ENCODE measurements at places on chromosomes 7 and 10.

- DNase-seq: no peak
These were observed 48.9 kb downstream of the ZNF277 start for GRCh38 chr7:112255388-112255720.

DNA sequence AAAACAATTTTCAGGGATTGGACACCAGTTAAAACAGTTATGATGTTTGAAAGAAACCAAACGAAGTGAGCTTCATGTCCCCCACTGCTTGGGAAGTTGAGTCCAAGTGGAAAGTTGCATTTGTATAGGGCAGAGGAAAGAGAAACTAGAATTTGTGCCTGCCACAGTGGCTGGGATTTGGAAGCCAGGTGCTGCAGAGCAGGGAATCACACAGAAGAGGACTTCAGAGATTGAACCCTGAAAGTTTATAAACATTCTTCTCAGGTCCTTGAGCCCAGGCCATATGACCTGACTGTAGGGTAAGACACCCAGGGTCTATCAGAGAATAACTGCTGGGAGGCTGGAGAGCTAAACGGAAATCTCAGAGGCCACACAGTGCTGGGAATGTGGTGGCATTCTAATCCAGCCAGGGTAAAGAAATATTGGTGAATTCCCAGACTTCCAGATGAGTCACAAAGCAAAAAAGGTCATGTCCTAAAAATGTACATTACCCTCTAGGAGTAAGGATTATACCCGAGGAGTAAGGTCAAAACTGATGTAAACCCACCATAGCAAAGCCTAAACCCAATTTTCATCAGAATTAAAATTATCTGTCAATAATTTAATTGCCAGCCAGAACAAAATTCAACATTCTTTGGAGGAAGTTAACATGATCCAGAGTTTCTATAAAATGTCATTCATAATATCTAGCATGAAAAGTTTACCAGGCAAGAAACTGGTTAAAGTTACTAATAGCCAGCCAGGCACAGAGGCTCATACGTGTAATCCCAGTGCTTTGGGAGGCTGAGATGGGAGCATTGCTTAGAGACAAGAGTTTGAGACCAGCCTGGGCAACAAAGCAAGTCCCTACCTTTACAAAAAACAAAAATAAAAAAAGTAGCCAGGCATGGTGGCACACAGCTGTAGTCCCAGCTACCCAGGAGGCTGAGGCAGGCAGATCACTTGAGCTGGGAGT, 31.2 kb downstream of the TOMM7 start:
- DNase-seq: no peak

- DNase-seq: no peak
These were observed 28.5 kb downstream of the MKLN1 start for GRCh38 chr7:131355917-131356777.

- DNase-seq: no peak
These were observed 96.6 kb upstream of the PARD3 start for GRCh38 chr10:34911661-34912205.

DNA sequence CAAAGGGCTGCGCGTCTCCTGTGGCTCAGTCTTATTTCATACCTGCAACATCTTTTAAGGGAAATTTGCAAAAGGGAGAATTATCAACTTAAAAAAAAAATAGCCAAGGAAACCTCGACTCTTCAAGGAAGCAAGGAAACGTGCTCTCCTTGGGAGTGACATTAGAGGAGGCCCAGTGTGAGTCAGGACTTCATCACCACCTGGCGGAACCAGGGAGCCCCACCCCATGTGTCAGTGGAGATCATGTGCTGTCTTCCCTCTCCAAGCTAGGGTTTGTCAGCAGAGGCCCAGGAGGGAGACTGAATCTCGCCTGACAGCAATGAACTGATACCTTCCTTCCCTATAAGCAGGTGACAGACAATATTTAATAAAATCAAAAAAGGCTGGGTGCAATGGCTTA, 28.9 kb downstream of the POR start:
- DNase-seq: no peak

- no peak for DNase-seq
These were observed 663.2 kb upstream of the ANKRD30A start for GRCh38 chr10:36462194-36462593.

DNA sequence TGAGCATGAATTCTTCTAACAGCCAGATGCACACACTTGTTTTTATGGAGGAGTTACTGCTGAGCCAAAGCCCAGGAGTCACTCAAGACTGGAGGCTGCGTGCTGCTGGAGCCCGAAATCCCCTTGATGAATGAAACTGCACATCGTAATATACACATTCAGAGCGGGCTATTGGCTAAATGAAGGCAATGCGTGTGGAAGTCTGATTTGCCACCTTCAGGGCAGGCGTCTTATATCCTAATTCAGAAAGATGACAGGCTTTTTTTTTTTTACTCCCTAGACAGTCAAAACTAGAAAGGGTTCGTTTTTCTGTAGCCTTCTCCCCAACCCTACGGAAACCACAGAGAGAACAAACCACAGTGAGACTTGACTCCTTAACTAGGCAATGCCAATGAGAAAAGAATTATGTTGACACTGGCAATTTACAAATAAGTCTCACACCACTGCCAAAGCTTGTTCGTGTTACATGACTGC, 227.2 kb upstream of the KLF14 start:
- peak; percentile 29 for DNase-seq

GRCh38 chr10:7703140-7703539, at the start of gene ITIH2:
Gene ITIH2, plus strand, starts transcription at chr10:7703316. Its CDS starts 119 bp downstream, at chr10:7703435.
- DNase-seq: no peak

- no peak for DNase-seq
These were observed 36.7 kb downstream of the DNAH11 start for GRCh38 chr7:21579341-21580072.

DNA sequence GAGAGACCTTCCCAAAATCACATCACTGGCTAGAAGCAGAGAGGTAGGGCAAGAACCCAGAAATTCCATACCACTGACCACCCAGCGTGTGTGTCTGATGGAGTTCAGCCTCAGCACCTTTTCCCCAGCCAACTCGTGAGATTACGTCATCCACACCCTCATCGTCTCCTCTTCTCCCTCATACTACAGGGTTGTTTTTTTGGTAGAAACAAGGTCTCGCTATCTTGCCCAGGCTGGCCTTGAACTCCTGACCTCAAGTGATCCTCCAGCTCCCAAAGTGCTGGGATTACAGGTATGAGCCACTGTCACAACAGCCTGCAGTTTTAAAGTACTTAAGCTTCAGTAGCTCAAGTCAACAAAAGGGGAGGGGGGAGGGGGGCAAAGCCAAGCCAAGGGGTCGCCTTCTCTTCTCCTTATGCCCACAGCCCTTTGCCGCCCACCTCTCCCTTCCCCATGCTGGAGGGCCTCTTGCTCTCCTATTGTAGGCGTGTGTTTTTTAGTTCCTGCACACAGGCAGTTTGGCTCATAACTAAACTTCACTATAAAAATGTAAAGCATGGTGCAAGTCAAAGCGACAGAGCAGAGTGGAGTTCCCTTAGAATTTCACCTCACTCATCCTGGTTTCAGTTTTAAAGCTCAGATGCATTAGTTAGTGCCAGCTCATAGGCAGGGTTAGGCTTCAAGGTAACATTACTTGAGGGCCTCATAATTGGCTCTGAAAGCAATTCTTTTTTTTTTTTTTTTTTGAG, 5.2 kb upstream of the PRDX3 start:
- DNase-seq: no peak

GRCh38 chr7:32533276-32534029, 38.2 kb downstream of the AVL9 start:
- no peak for DNase-seq

- DNase-seq: no peak
These were observed 1149.5 kb upstream of the POT1 start for GRCh38 chr7:126079151-126079550.

- no peak for DNase-seq
These were observed 26.1 kb downstream of the ZFAND4 start for GRCh38 chr10:45646384-45647050.

GRCh38 chr10:16890691-16891090, 73.5 kb upstream of the RSU1 start:
- DNase-seq: no peak

- DNase-seq: no peak
These were observed 504.9 kb downstream of the GRID1 start for GRCh38 chr10:85861513-85862197.

DNA sequence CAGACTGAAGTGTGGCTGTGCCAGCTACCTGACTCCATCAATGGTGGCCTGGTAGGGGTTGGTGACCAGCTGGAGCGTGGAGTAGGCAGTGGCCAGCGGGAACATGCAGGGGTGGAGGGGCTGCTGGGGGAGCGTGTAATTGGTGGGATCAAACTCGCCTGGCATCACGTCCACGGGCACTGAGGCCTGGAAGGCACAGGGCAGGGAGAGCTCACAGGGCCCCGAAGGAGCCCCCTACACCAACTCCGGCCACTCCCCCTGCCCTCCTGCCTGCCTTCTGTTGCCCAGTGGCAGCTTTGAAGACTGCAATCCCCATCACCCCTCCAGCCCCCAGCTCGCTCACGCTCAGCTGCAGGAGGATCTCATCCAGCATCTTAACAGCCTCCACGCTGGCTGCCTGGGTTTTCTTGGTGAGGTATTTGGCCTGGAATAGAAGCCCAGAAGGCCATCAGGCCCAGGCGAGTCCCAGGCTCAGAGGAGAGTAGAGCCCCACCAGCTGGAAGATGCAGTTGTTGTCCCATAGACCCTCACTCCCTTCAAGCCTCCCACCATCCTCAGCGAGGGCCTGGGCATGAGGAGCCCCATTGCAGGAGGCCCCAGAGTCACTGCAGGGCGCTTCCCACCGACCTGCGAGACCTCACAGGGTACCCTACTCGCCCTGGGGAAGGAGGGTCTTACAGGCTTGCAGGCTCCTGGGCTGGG, 7.1 kb downstream of the POLD2 start:
- no peak for DNase-seq

DNA sequence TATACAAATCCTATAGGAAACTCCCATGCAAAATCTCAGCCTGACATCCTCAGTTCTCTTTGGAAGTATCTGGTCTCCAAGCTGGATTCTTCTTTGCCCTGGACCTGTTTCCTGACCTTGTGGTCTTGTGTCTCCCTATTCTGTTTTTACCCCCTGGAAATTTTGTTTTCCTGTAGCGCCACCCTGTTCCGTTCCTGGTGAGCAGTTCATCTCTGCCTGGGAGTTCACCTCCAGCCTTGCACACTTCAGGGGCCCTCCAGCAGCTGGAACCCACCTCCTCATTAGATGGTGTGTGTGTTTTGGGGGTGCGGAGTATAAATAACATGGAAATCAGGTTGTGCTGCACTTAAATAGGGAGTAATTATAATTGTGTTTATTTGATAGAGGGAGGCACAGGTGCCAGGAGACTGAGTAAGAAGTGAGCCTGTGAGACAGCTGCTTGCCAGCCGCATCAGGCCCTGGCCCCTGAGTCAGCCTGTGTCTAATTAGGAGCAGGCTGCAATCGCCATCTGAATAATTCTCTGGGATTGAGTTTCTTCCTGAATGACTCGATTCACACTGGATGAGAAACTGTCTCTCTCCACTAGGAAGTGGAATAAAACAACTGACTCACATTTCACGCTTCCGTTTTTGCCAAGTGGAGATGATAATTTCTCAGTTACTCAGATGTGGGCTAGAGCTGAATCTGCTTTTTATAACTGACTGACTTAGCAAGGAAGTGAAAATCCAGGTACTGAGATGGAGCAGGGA, 69.4 kb upstream of the HECTD2 start:
- DNase-seq: no peak

DNA sequence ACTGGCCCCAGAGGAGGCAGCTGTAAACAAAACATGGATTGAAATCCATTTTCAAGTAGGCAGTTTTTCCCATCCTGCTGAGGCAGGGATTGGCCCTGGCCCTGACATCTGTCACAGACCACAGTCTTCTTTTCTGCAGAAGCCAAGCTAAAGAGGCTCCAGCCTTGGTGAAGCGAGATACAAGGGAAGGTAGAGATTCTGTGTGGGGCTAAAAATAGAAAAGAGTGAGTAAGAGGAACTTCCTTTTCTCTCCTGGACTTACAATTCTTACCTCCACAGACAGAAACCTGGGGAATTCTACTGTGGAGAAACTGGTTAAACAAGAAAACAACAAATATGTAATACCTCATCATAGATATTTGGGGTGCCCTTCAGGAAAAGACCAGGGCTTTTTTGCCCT, 624.8 kb upstream of the FZD8 start:
- no peak for DNase-seq

GRCh38 chr10:7545792-7546191, 121.0 kb downstream of the ITIH5 start:
- DNase-seq: no peak

GRCh38 chr7:41900532-41900931, 197.6 kb upstream of the INHBA start:
- no peak for DNase-seq

GRCh38 chr10:100192350-100192749, 6.5 kb upstream of the ERLIN1 start:
- no peak for DNase-seq

GRCh38 chr10:112532189-112532588, 85.2 kb downstream of the VTI1A start:
- no peak for DNase-seq

Measured in GM12892 (cell line).